ENCODE measurements at places on chromosomes 5 and 9.
A peak's percentile ranks its signal among the peaks of the same experiment; 100 is the strongest.

- no peak for DNase-seq
Observed at GRCh38 chr5:157598350-157598936, 22.9 kb upstream of the ADAM19 start.

- no peak for DNase-seq
Observed at GRCh38 chr5:40960037-40960436, 50.7 kb downstream of the C7 start.

DNA sequence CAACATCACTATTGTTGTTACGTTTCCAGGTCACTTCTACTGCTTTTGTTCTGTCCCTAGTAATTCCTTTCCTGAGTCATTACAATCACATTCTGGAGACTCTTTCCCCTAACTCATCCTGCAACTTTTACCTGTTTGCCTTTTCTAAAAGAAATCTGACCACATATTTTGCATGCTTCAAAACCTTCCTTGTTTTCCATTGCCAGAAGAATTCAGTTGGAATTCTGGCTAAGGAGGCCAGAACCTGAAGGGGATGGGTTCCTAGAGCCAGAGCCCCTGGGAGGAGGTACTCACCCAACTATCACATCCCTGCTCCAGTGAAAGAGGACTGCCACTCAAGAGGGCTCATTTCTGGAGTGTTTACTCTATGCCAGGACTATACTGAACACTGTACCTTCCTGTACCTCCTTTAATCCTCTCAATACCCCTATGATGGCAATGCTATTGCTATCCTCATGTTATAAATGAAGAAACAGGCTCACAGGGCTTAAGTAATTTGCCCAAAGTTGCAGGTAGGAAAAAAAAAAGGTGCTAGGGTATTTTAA lies 42.8 kb upstream of the MAST4 start:
- no peak for DNase-seq

- DNase-seq = no peak
Observed at GRCh38 chr5:172504701-172505402, 50.5 kb upstream of the SH3PXD2B start.

- DNase-seq = no peak
Observed at GRCh38 chr9:97077452-97078295, 38.7 kb upstream of the CTSV start.

GRCh38 chr5:135876146-135876545 lies 19.5 kb downstream of the IL9 start:
- peak; percentile 78 for DNase-seq

DNA sequence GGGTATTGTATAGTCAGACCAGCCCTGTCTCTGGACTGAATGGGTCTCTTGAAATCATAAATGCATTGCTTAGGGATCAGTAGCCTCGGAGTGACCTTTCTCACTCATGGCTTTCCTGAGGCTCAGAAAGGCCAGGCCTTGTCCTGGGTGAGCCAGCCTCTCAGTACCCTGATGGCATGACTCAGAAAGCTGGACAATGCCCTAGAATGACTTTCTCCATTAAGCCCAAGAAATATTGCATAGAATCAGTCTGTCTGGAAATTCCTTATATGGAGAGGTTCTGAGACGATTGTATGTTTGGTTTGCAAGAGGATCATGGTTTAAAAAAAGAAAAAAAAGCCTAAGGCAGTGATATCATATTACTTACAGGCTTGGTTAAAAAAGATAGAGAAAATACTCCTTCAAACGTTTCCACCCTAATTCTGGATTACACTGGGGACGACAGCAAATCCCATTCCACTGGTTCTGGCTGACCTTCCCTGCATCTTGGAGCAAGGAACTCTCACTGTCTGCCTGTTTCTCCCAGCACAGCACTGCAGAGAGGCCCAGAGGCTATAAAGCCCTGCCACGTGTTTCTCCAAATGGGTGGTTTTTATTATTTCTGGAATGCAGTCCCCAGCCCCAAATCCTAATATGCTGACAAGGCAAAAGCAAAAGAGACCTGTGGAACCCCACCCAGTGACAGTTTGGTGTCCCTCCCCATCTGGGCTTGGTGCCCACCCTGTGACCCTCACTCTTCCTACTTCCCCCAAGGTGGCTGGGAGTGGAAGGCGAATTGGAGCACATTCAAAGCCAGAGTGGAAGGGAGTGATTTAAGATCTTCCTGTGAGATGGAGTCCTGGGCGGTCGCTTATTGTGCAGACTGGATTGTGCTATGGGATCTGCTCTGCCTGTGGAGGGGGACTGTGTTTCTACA lies 34.4 kb downstream of the MAP1B start:
- no peak for DNase-seq

DNA sequence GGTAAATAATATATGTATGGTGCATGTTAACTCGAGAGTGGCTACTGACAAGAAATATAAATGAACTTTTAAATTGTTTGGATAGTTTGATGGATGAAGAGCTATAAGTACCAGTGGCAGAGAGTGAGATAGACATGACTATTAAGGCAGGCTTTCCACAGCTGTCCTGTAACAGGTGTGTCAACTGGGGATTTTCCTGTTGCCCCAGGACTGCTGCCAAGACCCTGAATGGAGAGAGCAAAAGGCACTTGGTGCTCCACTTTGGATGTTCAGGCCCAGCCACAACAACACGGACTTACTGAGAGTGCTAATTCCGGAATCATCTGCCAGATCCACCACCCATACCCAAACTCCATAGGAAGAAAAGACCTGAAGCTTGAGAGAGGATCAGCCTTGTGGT lies 215.1 kb downstream of the SEC61B start:
- no peak for DNase-seq

GRCh38 chr5:173762930-173763329 lies 125.2 kb upstream of the CPEB4 start:
- no peak for DNase-seq

DNA sequence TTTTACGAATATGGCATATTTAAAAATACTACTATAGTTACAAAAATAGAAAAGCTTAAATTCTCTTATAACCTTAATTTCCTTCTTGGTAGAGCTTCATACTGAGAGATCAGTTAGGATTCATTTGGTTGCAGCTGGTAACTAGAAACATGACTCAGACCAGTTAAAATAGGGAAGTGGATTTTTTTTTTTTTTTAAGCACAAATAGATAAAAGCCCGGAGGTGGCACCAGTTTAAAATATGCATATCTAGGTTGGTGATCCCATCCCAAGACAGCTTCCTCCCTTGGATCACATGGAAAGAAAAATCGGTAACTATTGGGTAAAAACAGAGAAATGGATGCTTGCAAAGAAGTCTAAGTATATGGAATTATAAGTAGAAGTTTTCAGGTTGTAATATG lies 1634.3 kb downstream of the MAT2B start:
- DNase-seq = peak; percentile 63

- peak; percentile 66 for DNase-seq
Observed at GRCh38 chr5:149466457-149466972, 84.7 kb downstream of the CSNK1A1 start.

- DNase-seq = peak; percentile 67
Observed at GRCh38 chr5:111528056-111528455, 15.7 kb upstream of the STARD4 start.

- DNase-seq = no peak
Observed at GRCh38 chr5:143767162-143767561, 44.8 kb upstream of the HMHB1 start.

DNA sequence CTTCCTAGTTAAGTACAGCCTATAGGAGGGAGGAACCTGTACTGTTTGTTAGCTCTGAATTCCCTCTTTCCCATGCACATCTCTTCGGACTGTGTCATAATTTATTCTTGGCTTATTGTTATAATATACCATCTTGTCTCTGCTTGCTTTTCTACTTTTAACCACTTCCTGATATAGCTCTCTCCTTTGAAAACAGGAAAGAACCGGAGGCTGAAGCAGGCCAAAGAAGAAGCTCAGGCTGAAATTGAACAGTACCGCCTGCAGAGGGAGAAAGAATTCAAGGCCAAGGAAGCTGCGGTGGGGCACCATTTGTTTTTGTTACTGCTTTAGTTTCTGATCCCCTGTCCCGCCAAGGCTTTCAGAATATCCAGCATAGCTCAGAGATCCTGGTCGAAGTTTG lies 4.8 kb downstream of the ATP6V1G1 start:
- peak; percentile 59 for DNase-seq

GRCh38 chr5:145218019-145218418 lies 617.1 kb downstream of the PRELID2 start:
- no peak for DNase-seq

- peak; percentile 51 for DNase-seq
Observed at GRCh38 chr5:131212471-131213021, 41.8 kb downstream of the LYRM7 start.

DNA sequence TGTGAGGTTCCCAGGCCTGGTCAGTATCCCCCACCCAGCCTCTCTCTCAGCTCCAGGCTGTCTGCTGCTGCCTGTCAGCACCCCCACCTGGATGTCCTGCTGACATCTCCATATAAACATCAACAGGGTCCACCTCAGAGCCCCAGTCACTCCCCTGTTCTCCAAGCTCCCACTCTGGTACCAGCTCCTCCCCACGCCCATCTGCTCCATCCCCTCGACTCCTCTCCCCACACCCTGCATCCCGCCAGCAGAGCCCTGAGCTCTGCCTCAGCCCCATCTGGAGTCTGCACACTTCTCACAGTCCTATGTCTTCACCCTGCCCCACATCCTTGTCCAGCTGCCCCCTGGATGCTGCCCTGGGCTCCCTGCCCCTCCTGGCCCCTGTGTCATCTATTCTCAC lies 67.7 kb upstream of the LRRTM2 start:
- no peak for DNase-seq

- DNase-seq = no peak
Observed at GRCh38 chr9:97911528-97911927, 10.8 kb downstream of the TRMO start.

DNA sequence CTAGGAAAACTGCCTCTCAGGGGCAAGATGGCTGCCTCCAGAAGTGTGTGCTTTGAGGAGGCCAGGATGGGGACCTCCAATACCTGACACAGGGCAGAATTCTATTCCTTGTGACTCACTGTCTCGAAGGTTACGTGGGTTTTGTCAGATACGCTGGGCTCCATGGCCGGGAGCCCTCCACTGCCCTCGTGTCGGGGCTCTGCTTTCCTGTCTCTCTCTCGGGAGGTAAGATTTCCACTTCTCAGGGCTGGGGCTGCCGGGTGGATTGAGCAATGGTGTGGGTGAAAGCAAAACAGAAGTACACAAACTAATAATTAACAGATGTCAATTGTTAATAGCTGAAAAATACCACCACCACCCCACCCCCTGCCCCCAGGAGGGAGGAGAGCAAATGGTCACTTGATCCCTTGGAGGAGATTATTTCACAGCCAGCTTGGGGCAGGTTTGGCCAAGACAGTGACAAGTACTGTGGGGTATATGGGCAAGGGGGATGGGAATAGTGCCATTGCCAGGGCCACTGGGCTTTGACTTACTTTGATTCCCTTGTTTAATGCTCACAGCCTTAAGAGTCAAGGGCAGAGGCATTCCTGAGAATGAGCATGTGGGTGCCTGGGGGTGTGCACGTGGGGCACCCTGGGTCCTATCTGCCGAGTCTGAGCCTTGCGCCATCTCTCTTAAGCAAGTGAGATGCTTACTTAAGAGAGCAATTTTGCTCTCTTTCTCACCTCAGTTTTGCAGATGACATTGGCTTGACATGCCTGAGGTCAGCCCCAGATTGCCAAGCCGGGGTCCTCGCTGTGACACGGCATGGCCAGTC lies 28.8 kb upstream of the DAB2IP start:
- no peak for DNase-seq

GRCh38 chr5:75373862-75374261 lies 36.8 kb downstream of the HMGCR start:
- DNase-seq = no peak

DNA sequence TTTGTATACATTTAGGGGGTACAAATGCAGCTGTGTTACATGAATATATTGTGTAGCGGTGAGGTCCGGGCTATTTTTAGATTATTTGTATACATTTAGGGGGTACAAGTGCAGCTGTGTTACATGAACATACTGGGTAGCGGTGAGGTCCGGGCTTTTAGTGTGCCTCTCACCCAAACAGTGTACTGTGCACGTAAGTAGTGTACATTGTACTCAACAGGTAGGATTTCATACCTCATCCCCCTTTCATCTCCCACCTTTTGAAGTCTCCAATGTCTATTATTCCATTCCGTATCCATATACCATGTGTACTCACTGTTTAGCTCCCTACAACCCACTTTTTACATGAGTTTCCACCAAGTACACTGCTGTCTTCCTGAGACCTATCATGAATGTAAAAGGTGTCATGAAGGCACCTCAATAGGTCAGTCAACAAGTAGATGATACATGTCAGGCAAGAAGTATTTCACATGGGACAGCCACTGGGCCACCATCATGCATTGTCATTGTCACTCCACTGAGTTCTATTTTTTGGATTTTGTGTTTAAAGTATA lies 27.7 kb downstream of the SKP1 start:
- no peak for DNase-seq

DNA sequence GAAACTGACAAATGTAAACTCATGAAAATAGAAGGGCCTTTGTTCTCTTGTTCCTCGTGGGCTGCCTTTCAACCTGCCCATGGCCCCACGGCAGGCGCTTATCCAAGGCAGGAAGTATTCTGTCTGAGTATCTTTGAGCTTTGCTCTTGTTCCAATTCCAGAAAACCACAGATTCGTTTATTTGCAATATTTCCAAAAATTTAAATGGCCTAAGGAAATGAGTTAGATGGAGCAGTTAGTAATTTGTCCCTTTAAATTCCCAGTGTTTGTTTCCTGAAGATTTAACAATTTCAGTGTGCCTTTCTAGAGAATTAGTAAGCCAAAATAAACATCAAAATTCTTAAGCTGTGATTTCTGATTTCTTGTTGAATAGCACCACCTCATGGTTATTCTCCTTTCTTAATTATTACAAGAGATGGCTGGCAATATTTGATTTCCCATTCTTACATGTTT lies 299.4 kb upstream of the RASA1 start:
- DNase-seq = peak; percentile 65

DNA sequence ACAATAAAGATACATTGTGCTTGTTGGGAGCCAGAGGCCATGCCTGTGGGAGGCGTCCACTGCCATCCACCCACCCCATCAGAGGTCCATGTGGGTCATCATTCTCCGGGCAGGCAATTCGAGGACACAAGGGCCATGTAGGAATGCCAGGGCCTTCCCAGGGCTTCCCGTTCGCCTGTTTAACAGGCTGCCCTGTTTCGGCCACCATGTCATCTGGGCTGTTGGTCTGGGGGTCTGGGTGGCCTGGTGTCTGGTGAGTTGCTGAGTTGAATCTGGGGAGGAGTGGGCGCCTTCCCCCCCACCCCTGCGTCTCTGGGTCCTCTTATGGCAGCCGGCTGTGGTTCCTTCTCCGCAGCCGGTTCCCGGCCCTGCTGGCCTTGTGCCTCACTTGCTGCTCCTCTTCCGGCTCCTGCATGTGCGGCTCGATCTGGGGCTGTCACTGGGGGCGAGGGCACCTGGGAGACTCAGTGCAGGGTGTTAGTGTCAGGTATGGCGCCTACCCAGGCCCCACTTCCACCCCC lies 117.4 kb downstream of the WNK2 start:
- DNase-seq = no peak

DNA sequence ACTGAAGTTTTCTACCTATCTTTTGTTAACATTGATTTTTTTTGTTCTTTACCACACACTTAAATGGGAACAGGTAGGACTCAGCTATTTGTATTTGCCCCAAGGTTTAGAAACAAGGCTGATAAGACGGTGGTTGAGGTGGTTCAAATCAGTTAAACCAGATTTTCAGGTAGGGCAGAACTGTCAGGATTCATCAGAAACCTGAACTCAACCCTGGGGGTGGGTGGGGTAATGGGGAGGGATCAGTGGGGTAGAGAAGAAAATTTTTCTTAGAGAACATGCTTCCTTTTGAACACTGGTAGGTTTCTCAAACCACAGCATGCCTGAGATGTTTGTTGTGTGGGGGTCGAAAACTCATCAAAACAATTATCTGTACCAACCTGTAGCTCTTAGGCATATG lies 113.0 kb downstream of the BASP1 start:
- DNase-seq = no peak

All from inflammatory macrophage treated with lipopolysaccharide for 1 hour (primary cell).